ENCODE measurements at places on chromosomes 7 and 10.
A peak's percentile ranks its signal among the peaks of the same experiment; 100 is the strongest.

GRCh38 chr7:113119429-113119828 lies 1.1 kb upstream of the SMIM30 start:
- DNase-seq, result no peak

DNA sequence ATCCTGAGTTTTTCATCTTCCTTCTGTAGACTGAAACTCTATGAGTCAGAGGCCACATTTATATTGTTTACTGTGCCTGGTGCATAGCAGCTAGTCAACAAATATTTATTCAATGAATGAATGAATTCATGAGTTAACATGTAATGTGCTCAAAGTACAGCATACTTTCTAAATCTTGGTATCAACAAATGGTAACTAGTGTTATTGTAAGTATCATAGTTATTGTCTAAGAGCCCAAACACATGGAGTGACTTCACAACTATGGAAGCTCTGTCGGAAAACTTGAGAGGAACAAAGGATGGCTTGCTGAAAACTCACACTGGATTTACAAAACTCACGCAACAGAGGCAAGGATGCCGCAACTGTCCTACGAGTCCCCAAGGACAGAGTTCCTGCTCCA lies 35.9 kb downstream of the DENND2A start:
- no peak for DNase-seq

DNA sequence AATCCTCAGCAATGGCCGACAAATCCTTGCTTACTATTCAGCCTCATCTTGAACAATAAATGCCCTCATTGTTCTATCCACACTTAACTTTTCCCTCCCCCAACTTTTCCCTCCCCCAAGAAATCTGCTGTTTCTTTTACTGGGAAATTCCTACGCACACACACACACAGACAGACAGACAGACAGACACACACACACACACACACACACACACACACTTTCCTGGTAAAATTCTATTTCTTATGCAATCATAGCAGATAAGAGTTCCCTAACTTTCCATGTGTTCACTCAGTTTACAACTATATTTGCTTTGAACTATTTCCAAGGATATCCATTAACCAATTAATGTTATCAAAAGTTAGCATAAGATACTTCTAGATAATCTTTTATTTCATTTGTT lies 52.9 kb downstream of the RELN start:
- no peak for DNase-seq

DNA sequence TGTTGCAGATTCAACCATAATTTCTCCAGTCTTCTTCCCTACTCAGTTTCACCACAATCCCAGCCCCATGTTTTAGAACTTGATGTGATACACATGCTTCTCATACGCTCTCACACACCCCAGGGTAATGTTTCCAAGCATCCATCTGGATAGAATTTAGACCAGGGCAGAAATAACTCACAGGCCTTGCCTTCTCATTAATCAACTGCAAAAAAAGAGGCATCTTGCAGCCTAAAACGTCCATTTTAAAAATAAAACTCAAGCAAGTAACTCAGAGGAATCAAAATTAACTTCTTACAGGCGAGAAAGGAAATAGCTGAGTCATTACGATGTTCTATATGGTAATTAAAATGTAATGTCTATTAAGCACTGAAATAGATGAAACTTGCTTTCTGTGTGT lies 127.2 kb upstream of the RSU1 start:
- no peak for DNase-seq

GRCh38 chr10:129893104-129894089 lies 70.7 kb downstream of the EBF3 start:
- DNase-seq, result no peak

GRCh38 chr7:91657483-91658071 lies 222.9 kb downstream of the MTERF1 start:
- no peak for DNase-seq

DNA sequence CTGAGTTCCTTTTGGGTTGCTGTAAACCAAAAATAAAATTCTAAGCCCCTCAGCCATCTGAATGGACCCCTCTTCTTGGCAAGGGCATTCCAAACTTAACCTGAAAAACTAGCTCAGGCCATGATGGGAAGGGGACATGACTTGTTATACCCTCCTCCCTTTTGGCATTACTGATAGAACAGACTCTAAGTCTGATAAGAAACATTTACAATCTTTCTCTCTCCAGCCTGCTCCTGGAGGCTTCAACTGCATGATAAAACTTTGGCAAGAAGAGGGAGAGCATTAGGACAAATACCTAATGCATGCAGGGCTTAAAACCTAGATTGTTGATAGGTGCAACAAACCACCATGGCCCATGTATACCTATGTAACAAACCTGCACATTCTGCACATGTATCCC lies 40.9 kb upstream of the ATOH7 start:
- DNase-seq, result no peak

- DNase-seq, result no peak
Observed at GRCh38 chr7:34013421-34013820, 108.1 kb downstream of the BMPER start.

DNA sequence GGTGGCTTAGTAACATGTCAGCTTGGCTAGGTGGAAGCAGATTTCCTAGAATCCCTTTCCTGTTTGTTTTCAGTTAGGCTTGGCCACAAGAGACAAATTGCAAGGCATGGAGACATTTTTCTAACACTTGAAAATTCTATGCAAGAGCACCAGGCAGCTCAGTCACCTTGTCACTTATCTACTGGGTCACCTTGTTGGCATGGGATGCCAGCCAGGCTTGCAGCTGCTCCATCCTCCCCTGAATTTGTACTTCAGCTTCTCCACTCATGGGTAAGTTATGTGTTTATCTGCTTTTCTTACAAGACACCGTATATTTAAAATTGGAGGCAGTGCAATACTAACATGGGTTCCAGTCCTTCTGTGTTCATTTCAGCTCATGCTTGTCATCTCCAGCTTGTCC lies 40.2 kb upstream of the CCSER2 start:
- no peak for DNase-seq

DNA sequence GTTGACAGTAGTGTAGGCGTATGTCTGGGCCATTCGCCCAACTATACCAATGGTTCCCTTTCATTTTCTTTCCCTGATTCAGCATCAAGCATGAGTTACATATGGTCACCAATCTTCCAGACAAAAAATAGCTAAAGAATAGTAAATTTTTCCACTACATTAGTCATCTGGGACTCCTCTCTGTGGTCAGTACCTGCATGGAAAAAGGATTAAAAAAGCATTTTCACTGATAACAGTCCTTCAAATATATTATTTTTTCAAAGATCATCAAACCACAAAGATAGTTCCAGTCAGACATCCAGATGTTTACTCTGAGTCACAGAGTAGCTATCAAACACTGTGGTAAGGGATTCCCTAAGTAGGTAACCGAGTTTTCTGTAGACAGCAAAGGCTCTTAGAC lies 302.6 kb upstream of the SEMA3D start:
- no peak for DNase-seq

- DNase-seq, result no peak
Observed at GRCh38 chr7:152867502-152867874, 107.9 kb downstream of the ACTR3B start.

DNA sequence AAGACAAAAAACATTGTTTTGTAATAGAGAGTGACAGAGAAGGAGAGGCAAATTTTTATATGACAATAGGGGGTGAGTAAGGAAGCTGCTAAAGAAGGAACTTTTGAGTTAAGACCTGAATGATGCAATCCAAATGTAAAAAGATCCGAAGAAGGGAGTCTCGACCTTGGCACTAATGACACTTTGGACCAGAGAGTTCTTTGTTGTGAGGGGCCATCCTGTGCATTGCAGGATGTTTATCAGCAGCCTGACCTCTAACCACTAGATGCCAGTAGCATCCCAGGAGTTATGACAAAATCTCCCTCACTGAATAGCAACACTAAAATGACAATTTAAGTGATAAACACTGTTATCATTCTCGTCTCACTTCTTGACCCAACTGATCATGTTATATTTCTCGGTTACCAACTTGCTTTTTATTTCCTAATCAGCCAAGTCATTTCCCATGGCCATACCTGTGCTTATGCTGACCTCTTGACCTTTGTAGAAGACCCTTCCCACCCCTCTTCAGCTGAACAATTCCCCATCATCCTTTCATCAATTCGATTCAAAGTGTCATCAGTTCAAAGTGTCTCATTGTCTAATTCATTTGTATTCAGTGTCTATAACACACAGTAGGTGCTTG lies 30.0 kb downstream of the DGKI start:
- no peak for DNase-seq

GRCh38 chr7:77655836-77656455 lies 40.3 kb upstream of the RSBN1L start:
- no peak for DNase-seq

DNA sequence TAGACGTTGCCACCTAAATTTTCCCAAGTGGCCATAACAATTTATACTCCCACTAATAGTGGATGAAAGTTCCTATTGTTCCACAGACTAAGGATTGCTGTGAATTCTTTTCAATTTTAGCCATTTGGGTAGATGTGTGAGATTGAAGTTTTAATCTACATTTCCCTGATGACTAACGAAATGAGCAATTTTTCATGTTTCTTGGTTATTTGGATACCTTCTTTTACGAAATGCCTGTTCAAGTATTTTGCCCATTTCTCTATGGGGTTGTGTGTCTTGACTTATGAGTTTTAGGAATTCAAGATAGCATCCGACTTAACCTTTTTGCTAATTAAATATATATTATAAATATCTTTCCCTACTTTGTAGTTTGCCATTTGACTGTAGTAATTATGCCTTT lies 16.4 kb upstream of the PRKG1 start:
- DNase-seq, result no peak

GRCh38 chr10:110005719-110006118 lies 2.1 kb upstream of the ADD3 start:
- no peak for DNase-seq

DNA sequence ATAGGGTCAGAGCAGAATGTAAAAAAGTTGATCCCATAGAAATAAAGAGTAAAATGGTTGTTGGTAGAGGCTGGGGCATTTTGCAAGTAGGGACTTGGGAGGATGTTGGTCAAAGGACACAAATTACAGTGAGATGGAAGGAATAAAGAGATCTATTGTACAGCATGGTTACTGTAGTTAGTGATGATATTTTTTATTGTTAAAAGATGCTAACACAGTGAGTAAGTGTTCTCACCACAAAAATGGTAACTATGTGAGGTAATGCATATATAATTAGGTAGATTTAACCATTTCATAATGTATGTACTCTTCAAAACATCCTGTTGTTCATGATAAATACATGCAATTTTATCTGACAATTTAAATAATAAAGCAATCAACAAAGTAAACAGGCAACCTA lies 280.7 kb upstream of the MAGI2 start:
- DNase-seq, result no peak

GRCh38 chr7:40604601-40605438 lies 470.0 kb downstream of the SUGCT start:
- DNase-seq, result peak; percentile 3

- no peak for DNase-seq
Observed at GRCh38 chr10:122421742-122422141, 32.7 kb upstream of the ARMS2 start.

DNA sequence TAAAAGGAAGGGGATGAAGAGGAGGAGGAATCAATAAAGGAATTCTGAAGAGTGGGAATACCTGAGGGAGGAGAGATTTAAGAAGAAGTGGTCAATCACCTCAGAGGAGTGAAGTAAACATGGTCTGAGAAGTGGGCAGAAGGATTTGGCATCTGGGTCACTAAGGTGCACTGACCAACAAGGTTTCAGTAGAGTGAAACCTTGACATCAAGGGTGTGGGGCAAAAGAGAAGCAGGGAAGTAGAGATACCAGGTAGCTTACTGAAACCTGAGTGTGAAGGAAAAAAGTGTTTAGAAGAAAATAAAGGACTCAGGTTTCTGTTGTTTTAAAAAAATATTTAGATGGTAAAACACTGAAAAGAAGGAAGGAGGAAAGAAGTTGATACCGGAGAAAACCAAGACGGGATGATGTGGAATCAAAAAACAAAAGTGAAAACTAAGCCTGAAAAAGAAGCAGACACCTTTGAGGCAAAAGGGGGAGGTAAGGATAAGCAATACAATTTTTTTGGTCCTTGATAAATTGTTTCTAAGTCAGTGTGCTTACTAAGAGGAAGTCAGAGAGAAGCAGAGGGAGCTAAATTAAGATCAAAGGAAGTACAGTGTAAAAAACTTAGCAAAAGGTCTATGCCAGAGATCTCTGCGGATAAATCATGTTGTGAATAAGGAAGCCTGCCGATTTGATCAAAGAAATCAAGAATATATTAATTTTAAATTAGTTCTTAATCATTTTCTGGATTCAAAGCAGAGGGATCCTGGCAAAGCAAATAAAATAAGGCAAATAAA lies 137.2 kb upstream of the GPR22 start:
- DNase-seq, result no peak

DNA sequence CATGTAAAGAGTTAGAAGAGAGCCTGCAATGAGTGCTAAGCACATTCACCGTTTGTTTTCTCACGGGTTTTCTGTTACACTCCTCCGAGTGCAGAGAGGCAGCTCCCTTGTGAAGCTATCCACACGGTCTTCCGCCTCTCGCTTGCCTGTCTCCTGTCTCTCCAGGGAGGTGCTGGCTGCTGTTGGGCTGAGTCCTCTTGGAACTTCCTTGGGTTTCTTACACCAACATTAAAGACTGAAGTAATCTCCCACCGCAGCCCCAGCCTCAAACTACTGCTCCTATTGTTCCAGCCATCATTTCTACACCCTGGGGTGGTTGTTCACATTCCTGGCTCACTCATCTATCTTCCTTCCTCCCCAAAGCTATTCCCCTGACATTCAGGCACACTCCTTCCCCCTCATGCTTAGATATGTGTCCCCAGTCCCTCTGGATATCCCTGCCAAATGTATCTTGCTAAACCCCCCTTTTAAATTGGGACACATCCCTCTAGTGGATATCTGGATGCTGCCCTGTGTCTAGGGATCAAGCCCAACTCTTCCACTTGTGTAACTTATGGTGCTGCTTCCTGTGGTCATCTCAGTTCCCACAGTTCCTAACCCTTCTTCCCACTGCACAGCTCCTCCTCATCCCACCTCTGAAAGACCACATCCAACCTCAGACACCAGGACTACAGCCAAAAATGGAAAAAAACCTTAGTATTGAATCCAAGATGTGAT lies 14.1 kb downstream of the ESYT2 start:
- no peak for DNase-seq

DNA sequence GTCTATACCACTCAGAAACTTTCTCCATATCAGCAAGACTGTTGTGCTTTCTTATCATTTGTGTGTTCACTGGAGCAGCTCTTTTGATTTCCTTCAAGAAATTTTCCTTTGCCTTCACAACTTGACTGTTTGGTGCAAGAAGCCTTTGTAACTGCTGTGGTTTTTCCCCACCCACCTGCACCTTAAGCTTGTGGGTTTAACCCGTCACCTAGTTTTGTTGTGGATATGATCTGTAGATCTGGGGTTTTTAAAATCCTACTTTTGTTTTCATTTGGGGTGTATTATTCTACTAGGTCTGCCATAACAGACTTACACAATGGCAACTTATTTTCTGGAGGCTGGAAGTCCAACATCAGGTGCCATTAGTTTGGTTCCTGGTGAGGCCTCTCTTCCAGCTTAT lies 30.5 kb upstream of the CHST3 start:
- no peak for DNase-seq

GRCh38 chr7:151000897-151001495 lies 10.2 kb downstream of the NOS3 start:
- DNase-seq, result no peak
